ENCODE measurements at places on chromosomes 16 and 17.

DNA sequence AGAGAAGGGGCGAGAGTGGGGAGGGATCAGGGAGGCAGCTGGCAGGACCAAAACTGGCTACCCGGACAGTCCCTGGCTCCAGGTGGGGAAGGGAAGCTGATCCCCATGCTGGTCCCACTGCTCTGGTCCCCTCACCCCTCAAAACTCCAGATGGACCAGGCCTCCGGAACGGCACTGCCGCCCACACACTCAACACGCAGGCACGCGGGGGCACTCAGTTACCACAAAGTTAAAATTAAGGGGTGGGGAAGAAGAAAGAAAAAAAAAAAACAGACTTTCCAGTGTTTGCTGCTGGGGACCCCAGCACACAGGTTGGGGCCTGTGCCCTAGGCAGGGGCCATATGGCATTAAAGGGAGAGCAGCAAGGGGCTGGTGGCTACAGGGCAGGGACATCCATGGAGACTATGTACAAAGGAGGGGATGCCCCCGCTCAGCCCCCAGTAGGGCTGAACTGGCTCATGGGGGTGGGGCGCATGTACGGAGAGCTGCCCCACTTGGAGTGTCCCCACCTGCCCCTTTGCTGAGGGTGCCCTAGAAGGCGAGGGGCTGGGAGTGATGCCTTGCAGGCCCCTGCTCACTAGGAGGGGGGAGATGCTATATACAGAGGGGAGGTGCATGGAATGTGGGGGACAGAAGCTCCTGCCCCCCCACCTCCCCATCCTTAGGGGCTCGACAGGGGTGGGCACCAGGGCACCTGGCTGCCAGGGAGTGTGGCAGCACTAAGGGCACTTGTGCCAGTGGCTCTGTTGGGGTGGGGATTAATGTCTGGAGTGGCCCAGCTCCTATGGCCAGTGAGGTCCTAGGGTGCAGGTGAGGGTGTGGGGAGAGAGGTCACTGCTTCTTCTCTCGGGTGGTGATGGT, 5.6 kb downstream of the TP53I13 start:
- no peak for DNase-seq

DNA sequence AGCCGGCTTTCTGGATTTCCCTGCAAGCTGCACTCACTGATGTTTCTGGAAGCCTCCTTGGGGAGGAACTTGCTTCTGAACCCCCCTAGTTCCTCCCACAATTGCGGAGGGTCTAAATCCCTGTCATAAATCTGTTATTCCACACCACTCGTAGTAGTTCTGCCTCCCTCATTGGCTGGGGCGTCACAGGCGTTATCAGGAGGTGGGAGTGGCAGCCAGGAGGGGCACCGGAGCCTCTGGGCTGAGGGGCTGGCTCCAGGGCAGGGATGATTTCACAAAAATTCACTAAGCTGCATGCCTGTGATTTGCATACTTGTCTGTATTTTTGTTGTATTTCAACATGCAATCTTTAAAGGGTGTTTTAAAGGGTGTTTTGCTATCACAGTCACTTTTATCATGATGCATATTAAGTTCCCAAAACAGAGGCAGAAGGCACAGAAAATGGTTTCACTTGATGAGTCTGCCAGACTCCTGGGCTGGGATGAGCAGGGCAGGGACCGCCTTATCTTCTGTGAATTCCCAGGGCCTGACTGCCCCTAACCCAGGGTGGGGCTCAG, 176.2 kb upstream of the FOXF1 start:
- DNase-seq = no peak

DNA sequence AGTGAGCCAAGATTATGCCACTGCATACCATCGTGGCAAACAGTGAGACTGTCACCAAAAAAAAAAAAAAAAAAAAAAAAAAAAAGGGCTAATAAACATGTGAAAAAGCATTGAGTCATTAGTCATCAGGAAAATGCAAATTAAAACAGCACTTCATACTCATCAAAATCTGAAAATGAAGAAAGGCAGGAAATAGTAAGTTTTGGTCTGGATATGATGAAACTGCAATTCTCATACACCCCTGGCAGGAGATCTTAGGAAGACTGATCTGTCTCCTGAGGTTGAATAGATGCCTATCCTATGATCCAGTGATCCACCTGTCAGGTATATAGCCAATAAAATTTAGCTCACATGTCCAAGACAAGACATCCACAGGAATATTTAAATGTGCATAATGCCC, 212.7 kb downstream of the CPPED1 start:
- no peak for DNase-seq

DNA sequence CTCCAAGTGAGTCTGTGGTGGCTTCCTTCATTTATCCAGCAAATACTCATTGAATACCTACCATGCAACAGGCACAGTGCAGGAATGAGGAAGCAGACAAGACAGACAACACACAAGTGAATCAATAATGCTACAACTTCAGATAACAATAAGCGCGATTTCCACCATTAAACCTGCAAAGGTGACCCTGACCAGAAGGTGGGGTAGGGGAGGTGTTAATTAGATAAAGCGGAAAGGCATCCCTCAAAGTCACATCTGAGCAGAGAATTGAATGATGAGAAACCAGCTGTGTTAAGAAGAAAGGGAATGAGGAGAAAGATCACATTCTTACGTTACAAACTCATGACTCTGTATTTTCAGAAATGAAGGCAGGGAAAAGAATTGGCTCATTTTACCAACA, 26.3 kb downstream of the ZZEF1 start:
- no peak for DNase-seq
